ENCODE measurements at places on chromosomes 7 and 10.

DNA sequence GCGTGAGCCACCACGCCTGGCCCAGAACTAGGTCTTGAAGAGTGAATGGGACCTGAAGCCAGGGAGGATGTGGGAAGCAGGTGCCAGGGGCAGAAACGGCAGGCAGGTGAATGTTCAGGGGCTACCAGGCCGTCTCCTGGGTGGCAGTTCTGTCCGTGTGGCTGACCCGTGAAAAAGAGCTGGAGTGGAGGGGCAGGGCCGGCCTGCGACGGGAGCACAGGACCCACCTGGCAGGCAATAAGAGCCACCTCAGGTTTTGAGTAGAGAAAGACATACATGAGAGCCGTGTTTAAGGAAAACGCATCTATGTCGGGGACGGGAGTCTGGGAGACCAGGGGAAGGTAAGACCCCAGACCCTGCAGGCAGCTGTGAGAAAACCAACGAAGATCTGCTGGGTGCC is 70.7 kb upstream of the ATP6V0A4 start:
- no peak for DNase-seq

DNA sequence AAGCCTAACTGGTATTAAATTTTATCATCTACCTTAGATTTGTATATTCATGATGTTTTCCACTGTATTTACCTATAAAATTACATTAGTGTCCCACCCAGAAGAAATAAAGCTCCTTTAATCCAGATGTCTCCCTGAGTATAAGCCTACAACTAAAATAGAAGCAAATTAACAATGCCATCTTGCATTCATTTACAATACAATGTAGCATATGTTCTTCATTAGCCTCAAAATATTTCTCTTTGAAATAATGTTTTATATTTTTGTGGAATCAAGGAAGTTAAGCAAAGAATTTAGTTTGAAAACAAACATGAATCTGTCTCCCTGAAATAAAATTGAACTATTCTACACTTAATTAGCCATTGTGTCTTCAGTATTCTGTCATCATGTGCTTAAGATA is 112.3 kb downstream of the CACNA2D1 start:
- DNase-seq: no peak

GRCh38 chr10:2222631-2223030 is 485.3 kb upstream of the ADARB2 start:
- no peak for DNase-seq

- DNase-seq: no peak
These were observed 150.6 kb downstream of the SDK1 start for GRCh38 chr7:3451701-3452100.

GRCh38 chr7:44104860-44105771 is 971 bp downstream of the AEBP1 start:
- no peak for DNase-seq

DNA sequence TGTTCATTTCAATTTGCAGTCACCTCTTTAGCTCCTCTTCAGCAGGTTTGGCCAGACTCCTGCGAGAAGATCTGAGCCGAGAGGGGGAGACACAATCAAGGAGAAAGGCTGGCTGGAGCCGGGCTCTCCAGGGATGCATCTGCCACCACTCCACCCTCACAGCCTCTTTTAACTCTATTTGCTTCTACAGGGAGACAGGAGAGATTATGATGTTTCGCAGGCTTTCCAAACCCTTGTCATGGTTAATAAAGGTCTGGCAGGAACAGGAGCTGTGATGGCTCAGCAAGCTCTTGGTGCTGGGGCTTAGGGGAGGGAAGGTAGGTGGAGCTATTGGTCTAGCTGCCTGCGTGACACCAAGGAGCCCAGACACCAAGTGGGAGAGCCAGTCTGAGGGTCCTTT is 448.1 kb upstream of the PODXL start:
- DNase-seq: no peak

DNA sequence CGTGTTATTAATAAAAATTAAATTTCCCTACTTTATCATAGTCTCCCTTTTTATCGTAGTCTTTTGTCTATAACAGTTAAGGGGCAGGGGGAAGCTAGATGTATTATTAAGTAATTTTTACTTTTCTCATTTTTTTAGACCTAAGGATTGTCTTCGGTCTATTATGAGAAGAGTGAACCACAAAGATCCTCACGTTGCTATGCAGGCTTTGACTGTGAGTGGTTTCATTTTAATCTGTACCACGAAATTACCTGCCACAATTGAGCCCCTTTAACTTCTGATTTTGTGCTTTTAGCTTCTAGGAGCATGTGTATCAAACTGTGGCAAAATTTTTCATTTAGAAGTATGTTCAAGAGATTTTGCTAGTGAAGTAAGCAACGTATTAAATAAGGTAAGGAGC is 40.6 kb downstream of the STAM start:
- no peak for DNase-seq

DNA sequence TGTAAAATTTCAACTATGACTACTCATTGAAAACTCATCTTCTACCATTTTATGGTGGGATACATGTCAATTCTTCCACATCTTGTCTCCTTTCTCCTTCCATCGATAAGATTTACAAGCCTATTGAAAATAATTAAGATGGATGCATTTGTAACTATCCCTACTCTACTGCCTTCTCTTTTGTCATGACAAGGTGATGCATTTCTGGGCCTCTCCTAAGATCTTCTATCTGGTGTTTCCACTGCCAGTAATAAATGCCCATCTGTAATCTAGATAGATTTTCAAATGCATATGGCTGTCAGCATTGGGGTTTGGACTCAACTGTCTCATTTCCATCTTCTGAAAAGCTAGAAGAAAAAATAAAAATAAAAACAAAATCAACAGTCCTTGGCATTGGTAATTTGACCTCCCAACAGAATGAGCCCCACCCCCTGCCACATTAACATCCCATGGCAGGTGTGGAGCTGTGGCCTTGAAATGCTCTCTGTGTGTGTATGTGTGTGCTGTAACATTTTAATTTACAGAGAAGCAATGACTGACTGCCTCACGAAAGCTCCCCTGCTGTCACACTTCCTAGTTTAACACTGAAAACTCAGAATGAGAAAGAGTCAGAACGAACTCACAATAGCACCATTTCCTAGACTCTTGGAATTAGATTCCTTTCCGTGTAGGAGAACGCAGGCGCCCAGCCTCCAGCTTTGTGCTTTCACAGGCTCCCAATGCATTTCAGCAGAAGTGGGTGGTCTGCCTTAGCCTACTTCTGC is 74.2 kb downstream of the RHOBTB1 start:
- DNase-seq: no peak

- peak; percentile 22 for DNase-seq
These were observed 125.9 kb downstream of the GRK5 start for GRCh38 chr10:119333146-119333792.

DNA sequence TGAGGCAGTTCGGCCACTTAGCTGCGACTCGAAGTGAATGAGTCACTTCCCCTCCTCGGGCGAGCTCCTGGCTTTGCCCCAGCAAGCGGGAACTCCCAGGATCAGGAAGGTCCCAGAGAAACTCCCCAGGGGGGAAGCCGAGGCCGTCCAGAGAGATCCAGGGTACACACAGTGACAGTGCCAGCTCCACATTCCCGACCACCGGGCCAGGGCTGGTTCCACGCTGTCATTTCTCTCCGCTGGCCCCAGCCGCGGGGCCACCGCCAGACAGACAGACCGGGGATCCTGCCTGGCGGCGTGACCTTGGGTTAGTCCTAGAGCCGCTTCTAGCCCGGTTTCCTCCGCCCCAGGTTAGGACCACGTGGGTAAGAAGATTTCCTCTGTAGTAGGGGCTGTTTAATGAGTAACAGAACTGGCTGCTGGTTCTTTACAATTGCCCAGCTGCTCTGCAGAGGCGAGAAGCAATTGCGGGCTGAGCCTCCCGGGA is 463 bp upstream of the UPP1 start:
- no peak for DNase-seq

DNA sequence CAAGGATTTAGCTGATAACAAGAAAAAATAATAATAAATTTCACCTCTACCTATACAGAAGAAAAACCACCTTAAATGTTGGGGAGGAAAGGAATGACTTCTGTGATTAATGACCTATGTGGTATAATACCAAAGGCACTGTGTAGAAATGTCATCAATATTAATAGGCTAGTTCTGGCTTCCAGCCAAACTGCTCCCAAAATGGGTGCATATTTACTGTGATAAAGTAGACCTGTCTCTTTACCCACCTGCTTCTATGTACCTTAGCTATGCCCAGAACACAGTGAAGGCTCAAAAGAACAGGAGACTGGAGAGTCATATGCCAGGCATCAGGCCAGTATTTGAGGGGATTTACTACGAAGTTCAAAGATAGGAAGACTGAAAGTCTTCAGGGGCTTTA is 76.0 kb downstream of the ATE1 start:
- DNase-seq: no peak

GRCh38 chr7:147296986-147297385 is 1180.4 kb downstream of the CNTNAP2 start:
- DNase-seq: no peak

DNA sequence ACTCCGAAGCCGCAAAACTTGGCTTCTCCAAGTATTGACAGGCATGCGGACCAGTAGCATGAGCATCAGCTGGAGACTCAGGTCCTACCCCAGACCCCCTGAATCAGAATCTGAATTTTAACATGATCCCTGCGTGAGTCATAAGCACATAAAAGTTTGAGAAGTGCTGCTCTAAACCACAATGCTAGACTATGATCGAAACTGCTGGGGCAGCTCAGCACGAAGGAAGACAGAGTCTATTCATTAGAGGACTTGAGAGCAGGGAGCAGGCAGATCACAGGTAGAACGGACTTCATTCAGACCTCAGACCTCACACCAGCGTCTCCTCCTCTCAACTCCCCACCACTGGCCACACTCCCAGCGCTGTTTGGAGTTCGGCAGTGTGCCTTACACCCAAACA is 16.9 kb downstream of the CAMK2G start:
- no peak for DNase-seq

DNA sequence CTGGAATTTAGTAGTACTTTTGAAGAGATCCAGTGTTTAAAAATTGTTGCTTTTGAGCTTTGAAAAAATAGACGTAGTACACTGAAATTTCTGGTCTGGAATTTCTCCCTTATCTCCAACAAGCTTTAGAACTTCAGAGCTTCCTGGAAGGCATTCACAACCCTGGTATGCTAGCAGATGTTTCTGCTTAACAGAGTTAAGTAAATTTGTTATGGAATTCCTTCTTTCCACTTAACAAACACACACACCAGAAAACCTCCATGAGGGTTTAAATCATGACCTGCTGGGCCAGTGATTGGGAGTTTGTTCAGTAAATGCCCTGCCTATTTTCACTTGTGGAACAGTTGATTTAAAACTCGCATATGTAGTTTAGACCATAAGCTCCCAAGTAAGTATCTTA is 13.7 kb downstream of the ASB15 start:
- no peak for DNase-seq

DNA sequence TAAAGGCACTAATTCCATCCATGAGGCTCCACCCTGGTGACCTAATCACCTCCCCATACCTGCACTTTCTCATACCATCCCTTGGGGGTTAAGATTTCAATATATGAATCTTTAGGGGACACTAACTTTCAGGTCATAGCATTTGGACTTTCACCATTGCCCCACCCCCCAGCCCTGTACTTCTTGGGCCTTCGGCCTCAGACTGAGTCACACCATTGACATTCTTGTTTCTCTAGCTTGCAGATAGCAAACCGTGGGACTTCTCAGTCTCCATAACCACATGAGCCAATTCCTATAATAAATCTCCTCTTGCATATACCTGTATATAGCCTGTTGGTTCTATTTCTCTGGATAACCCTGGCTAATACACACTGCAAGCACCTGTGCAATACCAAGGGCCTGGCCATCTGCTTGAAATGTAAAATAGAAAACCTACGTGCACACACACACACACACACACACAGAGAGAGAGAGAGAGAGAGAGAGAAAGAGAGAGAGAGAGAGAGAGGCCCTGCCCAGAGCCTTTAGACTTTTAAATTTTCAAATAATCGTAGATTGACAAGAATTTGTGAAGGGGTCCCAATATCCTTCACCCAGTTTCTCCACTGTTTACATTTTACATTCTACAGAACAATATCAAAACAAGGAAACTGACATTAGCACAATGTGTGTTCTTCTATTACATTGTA is 25.3 kb downstream of the ANXA8 start:
- no peak for DNase-seq

GRCh38 chr10:11493646-11494045 is 117.8 kb downstream of the USP6NL start:
- DNase-seq: no peak

DNA sequence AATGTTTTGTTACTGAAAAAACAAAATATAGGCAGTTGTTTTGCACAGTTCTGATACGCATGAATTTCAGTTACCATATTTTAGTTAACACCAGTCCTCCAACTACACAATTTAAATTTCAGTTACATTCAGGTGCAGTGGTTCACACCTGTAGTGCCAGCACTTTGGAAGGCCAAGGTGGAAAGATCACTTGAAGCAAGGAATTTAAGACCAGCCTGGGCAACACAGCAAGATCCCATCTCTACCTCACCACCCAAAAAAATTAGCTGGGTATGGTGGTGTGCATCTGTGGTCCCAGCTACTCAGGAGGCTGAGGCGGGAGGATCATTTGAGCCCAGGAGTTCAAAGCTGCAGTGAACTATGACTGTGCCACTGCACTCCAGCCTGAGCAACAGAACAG is 45.3 kb downstream of the ABI1 start:
- DNase-seq: no peak
